ENCODE measurements at places on chromosomes 7 and 10.

DNA sequence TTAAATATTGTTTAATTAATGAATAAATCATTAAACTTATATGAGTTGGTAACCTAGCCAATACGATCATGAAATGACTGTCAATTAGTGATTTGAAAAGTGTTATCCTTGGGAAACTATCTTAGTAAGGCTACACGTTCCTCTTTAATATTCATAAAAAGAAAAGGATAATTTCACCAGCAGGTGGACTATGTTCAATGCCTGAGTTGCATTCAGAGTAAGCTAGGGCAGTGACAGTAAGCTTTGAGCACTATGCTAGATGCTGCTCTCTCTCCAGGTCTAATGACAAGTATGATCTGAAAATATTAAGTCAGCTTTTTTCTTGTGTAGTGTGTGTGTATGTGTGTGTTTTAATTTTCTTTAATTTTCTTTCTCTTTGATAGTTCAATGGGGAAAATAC, 486.3 kb upstream of the PCDH15 start:
- DNase-seq = no peak

DNA sequence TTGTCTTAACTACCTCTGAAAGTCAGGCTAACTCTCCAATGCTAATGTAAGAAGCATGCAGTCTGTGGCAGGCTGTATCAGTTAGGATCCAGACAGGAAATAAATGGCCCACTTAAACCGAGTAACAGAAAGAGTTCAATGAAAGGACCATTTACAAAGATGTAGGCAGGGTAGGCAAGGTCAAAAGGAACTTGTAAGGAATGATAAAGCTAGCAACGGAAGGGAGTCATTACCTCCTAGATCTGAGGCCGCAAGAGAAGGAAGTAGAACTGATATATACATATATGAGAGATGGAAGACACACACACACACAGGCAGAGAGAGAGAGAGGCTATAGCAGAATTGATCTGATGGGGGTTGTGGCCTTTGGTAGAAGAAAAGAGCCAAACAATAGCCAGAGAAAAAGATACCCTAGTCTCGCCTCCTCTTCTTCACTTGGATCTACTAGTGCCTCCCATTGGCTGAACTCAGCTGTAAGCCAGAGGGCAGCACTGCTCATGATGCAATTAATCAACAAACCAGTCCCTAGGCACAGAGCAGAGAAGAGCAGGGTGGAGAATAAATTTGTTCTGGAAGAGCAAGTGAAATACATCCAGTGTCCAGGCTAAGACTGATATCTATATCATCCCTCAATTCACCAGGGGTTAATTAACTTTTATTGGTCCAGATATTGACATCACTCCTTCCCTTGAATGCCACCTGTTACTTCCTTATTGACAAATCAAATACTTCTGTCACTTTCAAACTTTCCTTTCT, 91.2 kb downstream of the LSMEM1 start:
- no peak for DNase-seq

DNA sequence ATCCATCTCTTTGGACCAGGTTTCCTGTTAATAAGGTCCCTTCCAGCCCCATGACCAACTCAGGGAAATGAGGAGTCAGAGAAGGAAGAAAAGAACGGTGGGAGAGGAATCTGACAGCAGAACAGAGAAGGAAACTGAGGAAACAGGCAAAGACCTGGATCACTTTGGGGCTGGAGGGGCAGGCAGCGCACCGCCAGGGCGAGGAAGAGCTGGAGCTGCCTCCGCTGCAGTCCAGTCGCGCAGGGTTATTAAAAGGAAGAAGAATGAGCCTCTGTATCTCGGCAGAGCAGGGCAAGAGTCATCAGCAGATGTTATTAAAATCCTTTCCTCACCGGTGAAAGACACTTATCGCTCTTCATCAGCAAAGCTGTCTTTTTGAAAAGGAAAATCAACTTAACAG, 37.7 kb upstream of the R3HCC1L start:
- no peak for DNase-seq

DNA sequence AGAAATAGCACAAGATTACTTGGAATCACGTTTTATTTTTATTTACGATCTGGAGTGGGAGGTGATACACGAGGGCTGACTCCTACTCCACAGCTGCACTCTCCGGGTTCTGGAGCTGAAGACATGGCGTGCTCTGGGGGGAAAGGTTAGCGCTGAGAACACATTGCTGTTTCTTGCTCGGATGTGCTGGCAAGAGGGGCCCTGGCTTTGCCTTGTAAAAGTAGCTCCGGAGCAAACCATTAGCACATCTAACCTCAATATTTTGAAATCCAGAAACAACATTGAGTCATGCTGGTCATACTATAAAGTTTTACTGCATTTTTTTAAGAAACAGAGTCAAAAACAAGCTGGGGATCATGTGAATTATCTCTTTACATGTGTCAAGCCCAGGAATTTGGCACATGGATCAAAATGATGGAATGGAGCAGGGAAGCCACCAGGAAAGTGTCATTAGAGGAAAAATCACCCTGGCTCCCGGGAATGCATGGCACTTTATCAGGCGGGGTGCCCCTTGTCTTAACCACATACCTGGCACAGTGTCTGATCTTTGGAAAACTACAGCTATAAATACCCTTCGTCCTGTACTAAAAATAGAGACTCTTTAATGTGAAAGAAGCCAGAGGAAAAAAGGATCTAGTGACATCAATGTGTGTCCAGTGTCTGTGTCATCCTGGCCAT, 31.6 kb upstream of the LYZL1 start:
- DNase-seq = no peak

DNA sequence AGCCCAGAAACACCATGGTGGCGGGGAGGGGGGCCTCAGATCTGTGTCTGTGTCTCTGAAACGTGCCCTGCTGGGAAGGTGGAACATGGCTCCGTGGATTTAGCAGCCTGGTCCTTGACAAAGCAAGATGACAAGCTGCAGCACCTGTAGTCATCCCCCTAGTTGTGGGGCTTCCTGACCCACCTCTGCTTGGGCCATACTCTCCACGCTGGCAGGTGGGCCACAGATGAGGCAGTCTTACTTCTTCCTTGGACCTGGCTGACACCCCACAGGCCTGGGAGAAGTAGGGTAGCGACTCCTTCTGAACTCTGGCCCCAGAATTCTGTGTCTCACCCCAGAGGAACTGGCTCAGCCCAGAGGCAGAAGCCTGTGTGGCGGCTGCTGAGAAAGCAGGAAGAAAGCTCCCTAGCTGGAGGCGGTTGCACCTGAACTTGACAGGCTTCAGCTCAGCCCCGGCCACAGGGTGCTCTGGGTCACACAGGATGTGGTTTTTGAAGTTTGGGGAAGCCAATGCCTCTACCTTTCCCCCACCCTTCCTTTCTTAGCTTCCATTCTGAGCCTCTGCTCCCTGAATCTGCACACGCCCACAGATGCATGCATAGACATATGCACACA, 113.9 kb downstream of the ABLIM1 start:
- no peak for DNase-seq

GRCh38 chr7:150556521-150557138, 10.6 kb upstream of the GIMAP4 start:
- DNase-seq = no peak

DNA sequence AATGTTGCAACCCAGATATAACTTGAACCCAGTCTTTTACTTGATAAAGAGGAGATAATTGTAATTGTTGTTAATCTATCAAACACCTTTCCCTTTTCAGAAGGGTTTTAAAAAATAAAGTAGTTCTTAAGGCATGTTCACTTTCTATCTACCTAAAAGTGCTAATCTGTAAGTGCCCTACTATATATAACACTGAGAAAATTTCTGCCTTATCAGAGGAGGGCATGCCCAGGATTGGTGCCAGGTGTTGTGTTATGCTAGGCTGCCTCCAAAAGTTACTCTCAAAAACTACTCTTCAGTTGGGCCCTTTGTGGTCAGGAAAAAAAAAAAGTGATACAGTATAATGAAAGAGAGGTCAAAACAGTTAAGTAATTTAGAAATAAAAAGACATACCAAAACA, 36.3 kb downstream of the SMNDC1 start:
- no peak for DNase-seq

DNA sequence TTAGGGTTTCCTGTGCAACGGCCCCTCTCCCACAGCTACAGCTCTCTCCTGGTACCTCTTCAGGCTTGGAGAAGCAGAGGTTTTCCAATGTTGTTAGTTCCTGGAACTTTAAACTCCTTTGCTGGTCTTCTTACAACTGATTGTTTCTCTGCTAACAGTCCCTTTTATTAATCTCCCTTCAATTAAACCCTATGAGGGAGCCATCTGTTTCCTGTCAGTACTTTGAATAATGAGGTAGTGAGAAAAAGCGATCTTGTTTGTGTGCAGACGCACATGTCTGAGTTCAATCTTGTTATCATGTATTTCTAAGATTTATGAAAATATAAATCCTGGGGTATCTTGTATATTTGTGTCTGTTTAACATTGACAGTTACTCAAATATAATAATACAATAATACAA, 102.4 kb downstream of the MDFIC start:
- DNase-seq = no peak

- DNase-seq = no peak
These were observed 68.6 kb downstream of the UNCX start for GRCh38 chr7:1301054-1301881.

DNA sequence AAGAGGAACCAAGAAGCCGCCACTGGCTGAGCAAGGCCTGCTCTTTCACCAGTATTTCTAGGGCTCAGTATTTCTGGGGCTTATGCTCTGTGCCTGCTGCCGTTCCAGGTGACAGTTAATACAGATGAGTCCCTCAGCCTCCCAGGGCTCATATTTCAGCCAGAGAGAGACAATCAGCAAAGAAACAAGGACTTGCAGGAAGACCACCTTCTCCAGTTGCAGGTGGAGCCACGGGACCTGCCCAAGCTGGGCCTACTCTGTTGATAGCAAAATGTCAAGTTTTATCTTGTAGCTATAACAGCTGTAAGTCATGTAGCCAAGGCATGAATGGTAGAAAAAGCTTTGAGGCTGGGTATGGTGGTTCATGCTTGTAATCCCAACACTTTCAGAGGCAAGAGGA, 42.7 kb downstream of the NPTX2 start:
- DNase-seq = no peak

GRCh38 chr10:19683356-19683755, 132.9 kb upstream of the PLXDC2 start:
- no peak for DNase-seq

GRCh38 chr7:14666304-14666703, 236.2 kb downstream of the DGKB start:
- DNase-seq = no peak

- no peak for DNase-seq
These were observed 55.0 kb downstream of the LRRC17 start for GRCh38 chr7:102967798-102968197.

DNA sequence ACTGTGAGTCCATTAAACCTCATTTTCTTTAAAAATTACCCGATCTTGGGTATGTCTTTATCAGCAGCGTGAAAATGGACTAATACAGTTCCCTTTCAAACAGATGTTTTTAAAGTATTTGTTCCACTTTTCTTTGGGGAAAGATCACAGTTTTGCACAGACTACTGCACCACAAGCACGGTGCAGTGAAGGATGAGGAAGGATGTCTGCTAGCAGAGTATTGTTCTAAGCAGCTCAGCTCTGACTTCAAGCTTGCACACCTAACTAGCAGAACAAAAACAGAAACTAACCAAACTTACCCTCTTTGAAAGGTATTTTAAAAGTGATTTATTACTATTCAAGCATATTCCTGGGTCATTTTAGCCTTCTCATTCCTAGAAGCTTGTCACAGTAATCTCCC, 20.0 kb downstream of the THNSL1 start:
- no peak for DNase-seq

DNA sequence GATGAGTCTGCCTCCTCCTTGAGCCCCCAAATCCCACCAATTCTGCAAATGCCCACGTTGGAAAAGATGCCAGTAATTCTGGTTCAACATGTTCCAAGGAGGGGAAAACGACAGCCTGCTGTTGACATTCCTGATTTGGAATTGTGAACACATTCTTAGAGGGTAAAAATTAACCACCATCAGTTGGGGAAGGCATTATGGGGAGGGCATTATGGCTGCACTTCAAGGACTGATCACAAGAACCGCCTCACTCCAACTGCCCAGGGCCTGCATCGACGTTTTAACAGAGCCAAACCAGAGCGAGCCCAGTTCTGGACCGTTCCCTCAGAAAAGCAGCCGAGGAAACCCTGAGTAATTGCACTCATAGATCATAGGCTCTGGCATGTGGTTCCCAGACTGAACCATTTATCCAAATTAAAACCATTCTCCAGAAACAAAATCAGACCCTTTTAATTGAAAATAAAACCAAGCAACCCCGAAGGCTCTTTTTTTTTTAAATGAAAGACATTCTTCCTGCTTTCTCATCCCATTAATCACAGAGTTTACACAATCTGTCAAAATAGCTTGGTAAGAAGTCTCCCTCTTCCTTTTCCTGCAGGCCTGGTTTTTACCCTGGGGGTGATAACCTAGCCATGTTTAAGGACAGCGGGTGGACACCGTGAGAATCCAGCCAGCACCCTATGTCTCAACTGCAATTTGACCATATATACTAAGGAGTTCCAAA, 8.0 kb downstream of the TNS3 start:
- DNase-seq = no peak
